ENCODE measurements at places on chromosomes 11 and 22.

GRCh38 chr11:64296830-64297698 is 3.1 kb upstream of the CATSPERZ start:
- no peak for DNase-seq

DNA sequence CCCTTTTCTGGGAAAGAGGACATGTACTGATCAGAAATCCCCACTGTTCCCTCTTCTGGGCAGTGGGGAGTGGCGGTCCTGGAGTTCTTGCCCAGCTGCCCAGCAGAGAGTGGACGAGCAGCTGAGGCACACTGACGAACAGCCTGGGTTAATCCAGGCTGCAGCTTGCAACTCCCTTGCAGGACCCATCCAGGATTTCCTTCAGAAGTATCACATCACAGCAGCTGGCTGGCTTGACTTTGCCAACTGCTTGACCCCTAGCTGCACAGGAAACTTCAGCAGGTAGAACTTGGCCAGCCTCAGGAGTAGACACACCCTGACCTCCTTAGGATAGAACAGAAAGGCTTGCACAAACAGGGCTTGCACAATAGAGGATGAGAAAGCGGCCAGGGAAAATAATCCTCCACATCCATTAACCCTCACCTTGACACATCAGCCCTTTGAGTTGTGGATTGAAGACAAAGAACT is 27.9 kb upstream of the FZD4 start:
- DNase-seq: no peak

DNA sequence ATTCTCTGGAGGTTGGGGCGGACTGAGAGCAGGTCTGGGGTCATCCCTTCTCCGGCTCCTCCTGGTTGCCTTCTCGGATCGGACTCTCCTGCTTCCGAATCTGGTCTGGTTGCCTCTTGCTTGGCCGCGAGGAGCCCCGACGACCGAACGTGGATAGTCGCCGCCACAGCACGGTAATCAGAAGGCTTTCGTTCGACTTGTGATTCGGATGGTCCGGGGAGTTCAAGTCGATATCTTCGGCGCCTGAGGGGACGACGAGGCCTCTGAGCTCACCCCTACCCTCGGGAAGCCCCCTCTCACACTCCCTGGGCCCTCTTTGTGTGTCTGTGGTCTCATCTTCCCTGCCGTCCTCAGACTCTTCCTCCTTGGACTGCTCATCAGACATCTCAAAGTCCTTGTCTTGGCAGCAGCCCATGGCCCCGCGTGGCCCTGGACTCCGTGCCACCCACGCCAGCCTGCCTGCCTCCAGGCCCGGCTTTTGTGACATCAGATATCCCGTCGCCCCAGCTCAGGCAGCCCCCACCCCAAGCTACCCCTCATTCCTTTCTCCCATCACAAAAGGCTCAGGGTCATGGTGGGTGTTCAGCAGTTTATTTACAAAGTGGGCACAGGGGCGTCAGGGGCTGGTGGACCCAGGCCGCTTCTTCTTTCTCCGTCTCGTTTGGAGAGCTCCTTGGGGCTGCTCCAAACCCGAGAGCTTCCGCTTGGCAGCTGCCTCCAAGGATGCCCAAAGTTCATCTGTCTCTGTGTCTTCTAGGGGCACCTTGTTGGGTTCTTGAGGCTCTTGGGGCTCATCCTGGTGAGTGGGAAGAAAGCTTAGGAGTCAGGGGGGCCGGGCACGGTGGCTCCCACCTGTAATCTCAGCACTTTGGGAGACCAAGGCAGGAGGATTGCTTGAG is at the start of gene TEX54:
Gene TEX54 (minus strand): TSS at position 506 of the 899 bp plus-strand sequence.
- no peak for DNase-seq

DNA sequence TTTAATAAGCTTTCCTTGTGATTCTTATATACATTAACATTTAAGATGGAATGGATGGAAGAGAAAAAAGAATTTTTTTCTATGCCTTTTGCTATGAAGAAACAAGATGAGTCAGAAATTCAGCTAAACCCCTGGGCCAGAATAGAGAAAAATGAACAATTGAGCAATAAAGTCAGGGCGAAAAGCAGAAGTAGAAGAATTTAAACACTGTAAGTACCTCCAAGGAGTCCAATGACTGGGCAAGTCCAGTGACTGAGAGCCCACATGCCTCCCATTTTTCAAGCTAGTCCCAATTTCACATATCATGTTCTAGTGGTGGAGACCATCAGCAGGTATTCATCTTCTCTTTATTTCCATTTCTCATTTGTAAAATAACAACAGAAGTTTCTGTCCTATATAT is 18.6 kb upstream of the APLP2 start:
- DNase-seq: peak; percentile 51

DNA sequence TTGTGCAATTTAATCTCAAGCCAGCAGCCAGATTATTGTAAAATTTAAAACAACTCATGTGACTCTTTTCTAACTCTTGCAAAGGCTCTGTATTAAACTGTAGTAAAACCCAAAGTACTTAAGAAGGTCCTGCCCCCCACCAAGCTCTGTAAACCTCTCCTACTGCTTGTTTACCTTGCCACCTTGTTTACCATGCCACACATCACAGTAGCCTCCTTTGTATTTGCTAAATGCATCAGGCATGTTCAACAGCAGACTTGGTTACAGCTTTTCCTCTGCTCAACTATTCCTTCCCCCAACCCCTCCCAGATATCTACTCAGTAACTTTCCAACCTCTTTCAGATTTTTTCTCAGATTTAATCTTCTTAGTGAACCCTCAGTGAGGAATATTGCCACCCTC is 861.6 kb downstream of the METTL15 start:
- DNase-seq: no peak

DNA sequence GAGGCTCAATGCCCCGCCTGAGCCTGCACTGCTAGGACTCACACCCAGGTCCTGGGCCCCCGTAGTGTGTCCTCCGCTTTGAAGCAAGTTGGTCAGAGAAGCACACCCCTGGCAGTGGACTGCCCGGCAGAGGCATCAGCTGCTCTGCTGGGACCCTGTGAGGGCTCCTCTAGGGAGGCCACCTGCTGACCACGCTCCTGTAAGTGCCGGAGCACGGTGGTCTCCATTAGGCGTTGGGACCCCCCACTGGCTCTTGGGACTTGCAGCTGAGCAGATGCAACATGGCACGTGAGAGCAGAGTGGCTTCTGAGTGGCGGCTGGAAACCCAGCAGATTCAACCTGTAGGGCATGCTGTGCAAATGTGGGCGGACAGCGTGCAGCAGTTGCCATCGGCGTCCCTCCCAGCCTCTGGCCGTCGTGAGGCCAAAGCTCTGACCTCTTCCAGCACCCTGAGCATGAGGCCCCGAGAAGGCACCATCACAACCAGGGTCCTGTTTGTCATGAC is 16.9 kb downstream of the MRGPRG start:
- DNase-seq: no peak

GRCh38 chr22:46596032-46596441 is 24.1 kb upstream of the GRAMD4 start:
- no peak for DNase-seq
